Stimulated activated CD4-positive, alpha-beta T cell treated with anti-CD3 and anti-CD28 coated beads, Interleukin-4, amount 100 ng/mL, for 4 hours (primary cell): ENCODE measurements at places on chromosomes 5 and 9.

DNA sequence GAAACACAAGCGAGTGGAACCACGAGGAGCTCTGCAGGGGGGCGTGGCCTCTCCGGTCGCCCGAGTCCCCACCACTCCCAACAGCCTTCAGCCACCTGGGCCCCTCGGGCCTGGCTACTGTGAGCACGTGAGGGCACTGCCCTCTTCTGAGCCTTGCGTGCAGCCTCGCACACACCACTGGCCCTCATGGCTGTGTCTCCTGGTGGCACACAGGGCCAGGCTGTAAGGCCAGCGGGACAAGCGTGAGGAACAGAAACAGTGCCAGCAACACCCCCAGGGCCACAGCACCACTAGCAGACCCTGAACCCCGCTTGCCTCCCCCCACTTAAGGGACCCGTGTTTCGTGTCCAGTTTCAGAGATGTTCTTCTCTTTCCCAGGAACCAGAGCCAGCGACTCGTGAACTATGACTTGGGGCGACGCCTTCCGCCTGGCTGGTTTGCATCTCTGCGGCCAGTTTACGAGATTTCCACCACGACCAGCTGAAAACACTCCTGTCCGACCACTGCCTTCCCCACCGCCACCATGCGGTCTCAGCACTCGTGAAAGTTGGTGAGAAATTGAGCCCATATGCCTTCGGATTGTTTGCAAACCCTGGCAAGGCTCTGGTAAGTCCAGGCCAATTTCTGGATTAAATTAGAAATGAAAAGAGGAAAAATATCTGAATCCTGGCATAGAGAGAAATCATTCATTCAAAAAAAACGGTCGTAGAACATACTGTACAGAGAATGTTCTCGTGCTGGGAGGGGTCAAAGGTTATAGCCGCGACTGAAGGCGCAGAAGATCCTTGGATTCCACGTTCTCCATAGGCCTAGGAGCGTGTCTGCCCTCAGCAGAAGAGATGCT is 135.6 kb downstream of the ZNF354C start:
- no peak for DNase-seq

GRCh38 chr5:163105456-163105855 is 331.9 kb upstream of the CCNG1 start:
- DNase-seq, result no peak

DNA sequence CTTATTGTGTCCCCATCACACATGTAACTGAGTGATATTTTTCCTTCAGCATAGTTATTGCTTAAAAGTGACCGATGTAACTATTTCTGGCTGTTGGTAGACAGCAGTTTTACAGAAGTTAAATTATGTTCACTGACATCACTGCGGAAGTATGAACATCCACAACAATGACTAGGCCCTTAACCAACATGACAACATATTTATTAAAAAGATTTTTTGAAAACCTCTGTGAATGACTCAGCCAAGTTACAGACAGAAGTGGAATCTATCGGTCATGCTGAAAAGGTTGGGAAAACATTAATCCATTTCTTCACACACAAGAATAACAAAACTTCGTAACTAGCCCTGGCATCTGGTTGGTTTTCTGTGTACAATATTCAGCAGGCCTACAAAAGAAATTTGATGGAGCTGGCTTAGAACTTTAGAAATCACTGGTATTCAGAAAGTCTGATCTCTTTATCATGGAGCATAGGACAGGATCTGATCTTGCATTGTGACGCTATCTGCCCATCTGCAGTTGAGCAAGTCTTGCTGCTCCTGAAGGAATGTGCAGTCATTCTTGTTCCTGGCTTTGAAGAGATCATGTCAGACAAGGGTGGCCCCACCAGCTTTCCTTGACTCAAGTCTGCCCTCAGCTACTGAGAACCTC is 6.5 kb downstream of the GLIS3 start:
- no peak for DNase-seq

DNA sequence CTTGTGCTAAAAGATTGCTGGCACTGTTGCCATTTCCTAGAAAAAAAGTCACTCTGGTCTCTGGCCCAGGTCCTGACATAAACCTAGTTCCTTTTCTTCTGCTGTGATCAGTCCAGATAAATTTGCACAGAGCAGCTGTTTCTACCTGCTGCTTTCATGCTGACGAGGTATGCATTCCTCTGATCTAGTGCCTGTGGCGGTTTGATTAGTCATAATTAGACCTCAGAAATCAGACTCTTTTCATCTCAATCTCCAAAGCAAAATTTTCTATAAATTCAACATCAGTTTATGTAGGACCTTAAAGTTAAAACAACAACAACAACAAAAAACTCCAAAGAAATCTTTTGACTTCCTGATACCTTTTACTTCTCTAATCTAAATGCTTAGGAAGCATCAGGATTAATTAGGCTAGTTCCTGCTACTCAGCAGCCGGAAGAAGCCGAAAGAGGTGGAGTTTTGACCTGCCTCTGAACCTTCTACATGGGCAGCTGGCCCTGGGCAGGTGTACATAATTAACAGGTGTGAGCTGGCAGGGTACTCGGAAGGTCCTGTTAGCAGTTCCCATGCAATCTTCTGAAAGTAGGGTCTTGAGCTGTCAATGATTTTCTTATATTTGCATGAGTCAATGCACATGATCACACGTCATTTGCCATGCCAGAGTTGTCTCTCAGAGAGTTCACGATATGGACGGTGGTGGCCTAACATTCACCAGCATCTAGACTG is 83.3 kb upstream of the CCDC112 start:
- DNase-seq, result no peak

GRCh38 chr5:14039576-14039975 is 95.1 kb upstream of the DNAH5 start:
- DNase-seq, result no peak

GRCh38 chr5:45491368-45491767 is 204.8 kb downstream of the HCN1 start:
- DNase-seq, result no peak
